EL (cell line): ENCODE measurements at places on chromosomes 4 and X.

- DNase-seq, result no peak
These were observed 8.2 kb downstream of the ZNF518B start for GRCh38 chr4:10448991-10449390.

DNA sequence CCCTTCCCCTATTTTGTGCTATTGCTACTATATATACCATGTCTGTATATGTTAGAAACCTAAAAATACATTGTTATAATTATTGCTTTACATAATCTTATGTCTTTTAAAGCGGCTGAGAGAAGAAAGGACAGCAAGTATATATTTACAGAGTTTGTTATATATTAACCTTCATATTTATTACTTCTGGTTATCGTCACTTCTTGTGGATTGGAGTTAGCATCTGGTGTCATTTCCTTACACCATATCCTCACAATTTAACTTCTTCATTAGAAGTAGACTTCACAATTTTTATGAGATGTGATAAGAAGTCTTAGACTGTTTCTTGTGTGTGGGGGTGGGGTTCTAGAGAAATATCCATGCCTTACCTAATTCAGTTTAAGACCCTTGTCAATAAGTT, 123.1 kb downstream of the ATXN3L start:
- no peak for DNase-seq

- no peak for DNase-seq
These were observed 26.1 kb downstream of the TRPC5 start for GRCh38 chrX:112056476-112056875.

DNA sequence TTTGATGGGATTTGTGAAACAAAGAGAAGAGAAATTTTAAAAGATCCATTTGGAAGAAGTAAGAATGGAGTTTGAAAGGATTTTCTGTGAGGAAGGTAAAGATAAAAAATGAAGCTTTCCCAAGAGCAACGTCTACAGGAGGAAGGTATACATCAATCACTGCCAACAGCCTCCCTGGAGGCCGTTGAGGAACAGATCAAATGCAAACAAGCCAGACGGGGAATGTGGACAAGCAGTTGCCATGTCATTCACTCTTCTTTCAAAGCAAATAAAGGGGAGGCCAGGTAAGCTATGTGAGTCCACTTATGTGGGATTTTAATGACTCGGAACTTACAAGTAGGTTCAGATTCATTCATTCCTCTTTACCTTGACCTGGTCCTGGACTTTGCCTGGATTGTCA, 1020.5 kb upstream of the AGA start:
- DNase-seq, result no peak

DNA sequence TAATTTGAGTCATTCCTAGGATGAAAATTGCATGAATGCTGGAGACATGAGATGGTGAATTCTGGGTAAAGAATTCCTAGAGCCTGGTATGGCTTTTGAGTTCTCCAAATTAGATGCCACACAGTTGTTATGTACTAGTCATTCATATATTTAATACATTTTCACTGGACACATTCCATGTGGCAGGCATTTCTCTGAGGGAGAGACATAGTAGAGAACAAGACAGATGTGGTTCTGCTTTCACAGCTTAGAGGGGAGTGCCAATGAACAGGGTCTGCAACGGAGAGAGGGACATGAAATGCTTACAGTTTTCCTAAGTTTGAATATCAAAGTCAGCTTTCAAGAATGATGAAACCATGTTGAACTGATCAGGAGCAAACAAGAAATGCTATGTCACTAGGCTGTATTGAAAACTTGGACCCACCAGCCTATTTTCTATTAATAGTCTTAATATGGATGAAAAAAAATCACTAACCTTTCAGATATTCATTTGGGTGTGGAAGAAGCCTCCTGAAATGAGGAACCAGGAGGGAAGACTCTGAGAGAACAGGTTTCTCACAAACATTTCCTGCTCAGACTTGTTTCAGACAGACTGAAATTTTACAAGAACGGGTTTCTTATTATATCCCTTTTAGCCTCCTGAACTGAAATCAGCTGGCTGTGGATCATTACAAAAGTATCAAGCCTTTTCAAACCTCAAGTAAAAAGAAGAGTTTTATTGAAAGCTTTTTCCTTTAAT, 276.0 kb upstream of the TET2 start:
- DNase-seq, result no peak

GRCh38 chrX:150310881-150311280, 52.2 kb upstream of the MAMLD1 start:
- DNase-seq, result no peak

DNA sequence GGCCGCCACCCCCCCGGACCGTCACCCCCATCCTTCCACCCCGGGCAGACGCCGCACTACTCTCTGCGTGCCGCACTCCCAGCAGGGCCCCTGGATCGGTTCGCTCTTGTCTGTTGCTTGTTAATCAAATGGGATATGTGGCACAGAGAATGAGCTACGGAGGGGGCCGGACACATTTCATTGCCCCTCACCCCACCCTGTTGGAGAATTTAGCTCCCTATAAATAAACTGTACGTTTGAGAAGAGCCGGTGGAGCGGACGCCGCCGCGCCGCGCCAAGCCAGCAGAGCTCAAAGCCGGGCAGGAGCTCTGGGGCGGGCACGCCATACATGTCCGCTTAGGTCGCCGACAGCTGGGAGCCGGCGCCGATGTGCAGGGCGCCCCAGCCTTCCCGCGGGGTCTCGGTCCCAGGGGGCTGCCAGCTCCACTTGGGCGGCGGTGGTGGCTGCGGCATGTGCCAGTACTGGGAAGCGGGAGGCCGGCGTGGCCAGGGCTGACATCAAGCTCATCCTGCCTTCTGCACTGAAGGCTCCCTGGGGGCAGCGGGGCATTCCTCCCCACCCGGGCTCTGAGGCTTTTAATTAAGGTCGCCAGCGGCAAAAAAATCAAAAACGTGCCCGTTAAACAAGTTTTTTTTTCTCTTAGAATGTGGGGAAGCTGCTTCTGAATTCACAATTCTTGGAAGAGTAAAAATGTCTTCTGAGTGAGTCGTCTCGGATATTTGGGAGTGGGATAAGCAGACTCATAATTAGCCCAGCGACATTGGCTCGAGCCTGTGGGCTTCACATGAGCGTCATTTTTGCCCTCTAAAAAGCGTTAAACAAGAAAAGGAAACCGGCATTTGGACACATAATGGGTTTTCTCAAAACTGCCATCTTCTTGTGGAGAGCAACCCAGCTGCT, 1.1 kb upstream of the PCDH19 start:
- no peak for DNase-seq

GRCh38 chrX:25067271-25068172, 51.8 kb upstream of the ARX start:
- DNase-seq, result no peak

DNA sequence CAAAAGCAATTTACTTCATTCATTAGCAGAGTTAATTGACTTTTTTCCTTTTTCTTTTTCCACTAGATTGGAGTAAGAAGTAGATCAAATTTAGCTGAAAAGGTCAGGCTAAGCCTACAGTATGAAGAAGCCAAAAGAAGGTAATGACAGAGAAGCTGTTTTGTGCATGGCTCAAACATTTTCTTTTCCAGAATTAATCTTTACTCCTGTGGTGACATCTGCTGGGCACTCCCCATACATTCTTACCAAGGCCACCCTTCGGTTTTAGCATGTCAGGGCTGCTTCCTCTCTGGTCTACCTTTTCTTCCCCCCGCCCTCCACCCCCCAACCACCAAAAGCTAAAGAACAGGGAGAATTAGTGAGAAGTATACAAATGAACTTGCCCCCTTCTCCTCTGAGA, 70.2 kb downstream of the CLDN22 start:
- peak; percentile 42 for DNase-seq

- DNase-seq, result no peak
These were observed 557 bp upstream of the USP38 start for GRCh38 chr4:143184217-143184502.

DNA sequence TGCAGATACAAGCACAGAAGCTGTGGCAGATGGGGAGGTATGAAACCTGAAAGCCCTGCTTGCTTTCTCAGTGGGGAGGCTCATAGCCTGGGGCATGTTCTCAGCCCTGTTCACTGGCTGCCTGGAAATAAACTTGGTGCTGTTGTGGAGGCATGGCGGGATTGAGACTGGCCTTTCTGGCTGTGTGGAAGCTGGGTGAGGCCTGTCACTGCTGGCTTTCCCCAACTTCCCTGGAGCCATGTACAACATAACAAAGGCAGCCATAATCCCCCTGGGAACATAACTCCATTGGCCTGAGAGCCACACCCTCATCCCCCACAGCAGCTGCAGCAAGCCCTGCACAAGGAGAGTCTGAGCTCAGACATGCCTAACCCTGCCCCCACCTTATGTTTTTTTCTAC, 237.7 kb upstream of the TLL1 start:
- no peak for DNase-seq

DNA sequence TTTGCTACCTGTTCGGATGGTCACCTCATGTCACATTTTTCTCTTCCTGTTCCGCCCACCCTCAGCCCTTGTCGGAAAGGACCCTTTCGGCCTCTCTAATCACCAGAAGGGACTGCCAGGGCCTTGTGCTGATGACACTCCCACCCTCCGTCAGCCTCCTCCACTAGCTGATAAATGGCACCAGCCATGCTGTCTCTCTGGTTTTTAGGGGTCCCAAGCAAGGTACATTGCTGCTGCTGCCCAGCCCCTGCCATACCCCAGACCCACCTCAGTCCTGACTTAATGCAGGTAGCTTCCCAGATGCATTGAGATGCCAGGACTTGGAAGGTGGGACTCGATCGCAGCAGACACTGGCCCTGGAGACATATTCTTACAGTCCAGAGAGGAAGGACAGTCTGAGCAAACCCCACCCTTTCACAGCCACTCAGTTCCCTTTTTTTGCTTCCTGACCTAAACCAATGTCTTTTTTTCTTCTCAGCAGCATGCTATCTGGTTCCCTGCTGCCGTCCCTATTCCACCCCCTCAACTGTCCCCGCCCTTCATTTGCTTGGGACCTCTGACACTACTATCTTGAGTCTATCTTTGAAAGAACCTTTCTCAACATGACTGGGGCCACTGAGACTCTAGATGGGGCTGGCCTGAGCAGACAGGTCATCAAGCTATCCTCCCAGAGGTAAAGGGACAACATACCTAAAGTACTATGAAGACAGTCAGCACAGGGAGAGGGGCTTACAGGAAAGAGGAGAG, at the start of gene BTK:
BTK (minus strand) TSS at position 397 of the 747 bp plus-strand sequence. CDS start 10,907 bp downstream, outside the sequence.
- DNase-seq, result no peak

DNA sequence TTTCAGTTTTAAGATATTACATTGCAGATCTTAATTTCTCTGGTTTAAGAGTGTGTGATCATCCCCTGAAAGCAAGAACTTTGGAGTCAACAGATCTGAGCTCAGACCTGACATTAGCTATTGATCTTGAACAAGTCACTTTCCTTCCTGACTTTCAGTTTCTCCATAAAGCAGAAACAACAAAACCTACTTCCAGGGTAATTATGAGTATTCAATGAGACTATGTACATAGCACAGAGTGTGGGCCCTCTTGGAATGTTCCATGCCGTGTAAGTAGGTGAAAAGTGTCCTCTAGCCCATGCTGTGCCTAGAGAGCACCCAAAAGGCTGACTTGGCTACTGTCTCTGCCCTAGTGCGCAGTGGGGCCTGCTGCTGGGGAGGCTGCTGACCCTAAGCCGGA, 188.0 kb upstream of the RPL34 start:
- DNase-seq, result no peak

- no peak for DNase-seq
These were observed 50.3 kb downstream of the HTRA3 start for GRCh38 chr4:8319731-8320385.

GRCh38 chrX:3514996-3515395, 168.5 kb upstream of the MXRA5 start:
- no peak for DNase-seq

- DNase-seq, result no peak
These were observed 2105.9 kb downstream of the ARAP2 start for GRCh38 chr4:34138385-34138784.

GRCh38 chrX:102930990-102931756, 5.9 kb upstream of the RAB40AL start:
- DNase-seq, result peak; percentile 37

- DNase-seq, result no peak
These were observed 67.8 kb upstream of the PCDH10 start for GRCh38 chr4:133081246-133081645.

DNA sequence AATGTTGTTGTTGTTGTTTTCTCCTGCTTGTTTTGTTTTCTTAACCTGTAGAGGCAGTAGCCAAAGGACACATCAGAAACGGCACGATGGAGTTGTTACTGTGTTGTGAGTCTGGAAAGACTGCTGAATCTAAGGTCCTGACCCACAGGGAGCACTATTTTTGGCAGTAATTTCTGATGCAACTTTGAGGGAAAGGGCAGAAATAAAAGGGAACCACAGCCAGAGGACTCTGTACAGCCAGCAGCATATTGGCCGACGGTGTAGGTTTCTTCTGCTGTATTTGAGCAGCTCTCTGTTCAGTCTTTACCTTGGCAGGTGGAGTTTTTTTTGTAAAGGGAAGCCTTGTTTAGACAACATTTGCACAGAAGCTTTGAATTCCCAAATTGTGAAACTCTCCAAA, 203.0 kb upstream of the GPR101 start:
- DNase-seq, result no peak

GRCh38 chr4:102438396-102439235, 62.5 kb upstream of the NFKB1 start:
- peak; percentile 34 for DNase-seq

DNA sequence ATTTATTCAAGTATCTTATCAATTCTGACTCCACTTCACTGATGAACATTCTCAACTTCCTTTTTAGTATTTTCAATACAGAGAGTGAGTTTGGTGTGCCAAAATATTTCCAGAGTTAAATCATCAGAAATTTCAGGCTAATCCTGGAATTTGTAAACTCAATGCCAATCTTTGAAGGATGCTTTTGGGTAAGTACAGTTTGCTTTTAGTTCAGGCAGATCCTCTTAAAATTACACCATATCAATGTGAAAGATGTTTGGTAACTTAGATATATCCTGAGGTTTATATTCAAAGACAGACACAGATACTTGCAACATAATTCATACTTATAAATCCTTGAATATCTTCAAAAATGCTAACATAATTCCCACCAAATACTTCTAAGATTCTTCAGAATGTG, 76.0 kb upstream of the FAM47B start:
- peak; percentile 46 for DNase-seq

DNA sequence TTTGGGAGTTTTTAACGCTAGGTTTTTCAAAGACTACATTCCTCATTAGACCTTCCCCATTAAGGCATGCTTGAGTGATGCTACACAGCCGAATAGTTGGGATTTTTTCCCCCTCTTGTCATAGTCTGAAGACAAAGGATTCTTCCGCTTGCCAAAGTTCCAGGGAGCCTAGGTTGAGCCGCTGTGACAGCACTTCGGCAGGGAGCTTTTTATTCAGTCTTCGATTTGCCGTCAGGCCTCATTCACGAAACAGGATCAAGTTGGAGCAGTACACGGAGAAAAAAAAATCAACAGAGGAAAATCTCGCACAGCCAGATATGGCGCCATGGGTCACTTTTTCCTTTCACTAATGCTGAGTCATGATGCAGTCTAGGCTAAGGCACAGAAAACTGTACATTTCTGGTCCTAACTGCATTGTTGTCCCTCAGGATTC, 24.3 kb downstream of the SHROOM3 start:
- DNase-seq, result peak; percentile 64

GRCh38 chr4:117821834-117822233, 212.5 kb upstream of the NDST3 start:
- DNase-seq, result no peak

DNA sequence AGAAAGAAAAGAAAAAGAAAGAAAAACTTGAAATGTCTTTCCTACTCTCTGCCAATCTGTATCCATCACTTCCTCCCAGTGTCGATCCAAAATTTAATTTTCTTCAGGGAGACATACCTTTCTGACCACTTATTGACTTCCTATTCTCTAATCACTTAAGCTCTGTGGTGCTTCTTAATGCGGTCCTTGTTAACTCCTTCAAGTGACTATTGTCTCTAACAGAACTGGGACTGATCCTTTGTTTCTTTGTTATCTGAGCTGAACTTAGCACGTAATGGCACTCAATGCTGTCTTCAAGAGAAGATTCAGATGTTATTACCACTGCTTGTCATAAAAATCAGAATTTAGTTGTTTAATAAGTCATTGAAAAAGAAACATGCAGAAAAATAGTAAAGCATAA, 31.2 kb downstream of the LARP7 start:
- DNase-seq, result no peak
